ENCODE measurements at places on chromosomes 4 and X.

DNA sequence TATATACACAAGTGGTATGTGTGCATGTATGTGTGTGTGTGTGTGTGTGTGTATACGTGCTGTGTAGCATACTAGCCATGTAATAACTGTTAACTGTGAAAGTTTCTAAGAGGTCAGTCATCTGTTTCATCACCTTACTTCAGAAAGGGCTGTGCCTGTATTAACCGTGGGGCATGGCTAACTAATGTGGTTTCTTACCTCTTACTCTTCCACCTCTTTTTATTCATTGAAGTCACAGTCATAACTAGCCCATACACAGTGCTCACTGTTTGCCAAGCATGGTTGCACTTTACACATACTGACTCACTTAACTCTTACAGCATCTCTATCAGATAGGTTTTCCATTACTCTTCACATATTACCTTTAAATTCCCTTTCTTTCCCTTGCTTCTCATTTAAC, 23.7 kb upstream of the LRAT start:
- DNase-seq, result no peak

- DNase-seq, result no peak
Observed at GRCh38 chrX:70088751-70089150, 26.5 kb downstream of the OTUD6A start.

DNA sequence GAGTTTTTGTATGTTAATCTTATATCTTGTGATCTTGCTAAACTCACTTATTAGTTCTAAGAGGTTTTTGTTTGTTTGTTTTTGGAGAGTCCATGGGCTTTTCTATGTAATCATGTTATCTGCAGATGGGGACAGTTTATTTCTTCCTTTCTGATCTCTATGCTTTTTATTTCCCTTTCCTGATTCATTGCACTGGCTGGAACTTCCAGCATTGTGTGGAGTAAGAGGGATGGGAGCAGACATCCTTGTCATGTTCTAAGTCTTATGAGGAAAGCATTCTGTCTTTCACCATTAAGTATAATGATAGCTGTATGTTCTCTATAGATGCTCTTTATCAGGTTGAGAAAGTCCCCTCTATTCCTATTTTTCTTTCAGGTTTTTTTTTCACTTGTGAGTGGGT, 90.6 kb upstream of the TBC1D9 start:
- no peak for DNase-seq

DNA sequence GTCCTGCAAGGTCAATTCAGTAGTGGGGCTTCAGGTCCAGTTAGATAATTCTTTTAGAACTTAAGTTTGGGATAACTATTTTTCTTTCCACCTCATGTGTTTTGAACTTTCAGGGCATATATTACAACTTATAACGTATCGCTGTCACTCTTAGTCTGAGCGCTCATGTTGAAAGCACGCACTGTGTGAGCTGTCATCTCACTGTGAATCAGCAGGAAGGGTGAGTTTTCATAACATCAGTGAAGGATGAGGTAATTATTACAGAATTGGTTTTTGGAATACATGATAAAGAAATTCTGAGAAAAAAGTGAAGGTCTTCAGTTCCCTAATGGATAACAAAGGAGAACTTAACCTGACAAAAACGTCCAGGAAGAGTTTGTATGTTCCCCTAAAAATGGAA, 45.1 kb upstream of the SLC4A4 start:
- DNase-seq, result no peak

- no peak for DNase-seq
Observed at GRCh38 chr4:66564901-66565651, 894.8 kb upstream of the EPHA5 start.

GRCh38 chrX:74434336-74434735, 13.0 kb downstream of the SLC16A2 start:
- DNase-seq, result no peak

DNA sequence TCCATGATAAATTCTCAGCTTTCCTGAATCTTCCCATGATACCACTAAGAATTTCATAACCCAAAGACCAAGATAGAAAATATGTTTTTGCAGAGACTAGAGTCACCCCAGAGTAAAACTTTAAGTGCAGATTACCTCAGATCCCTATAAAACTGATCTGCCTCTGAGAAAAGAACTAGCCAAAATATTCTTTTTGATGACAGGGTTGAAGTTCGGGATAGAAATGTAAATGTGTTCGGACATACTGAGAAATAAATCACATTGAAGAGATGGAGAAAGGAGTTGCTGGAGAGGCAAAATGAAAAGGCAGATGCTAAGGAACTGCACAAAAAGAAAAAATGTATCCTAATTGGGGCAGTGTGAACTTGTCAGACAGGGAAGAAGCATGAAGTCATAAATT, 501.8 kb downstream of the ANKRD50 start:
- no peak for DNase-seq

- DNase-seq, result no peak
Observed at GRCh38 chr4:89316211-89316610, 8.6 kb upstream of the GPRIN3 start.

DNA sequence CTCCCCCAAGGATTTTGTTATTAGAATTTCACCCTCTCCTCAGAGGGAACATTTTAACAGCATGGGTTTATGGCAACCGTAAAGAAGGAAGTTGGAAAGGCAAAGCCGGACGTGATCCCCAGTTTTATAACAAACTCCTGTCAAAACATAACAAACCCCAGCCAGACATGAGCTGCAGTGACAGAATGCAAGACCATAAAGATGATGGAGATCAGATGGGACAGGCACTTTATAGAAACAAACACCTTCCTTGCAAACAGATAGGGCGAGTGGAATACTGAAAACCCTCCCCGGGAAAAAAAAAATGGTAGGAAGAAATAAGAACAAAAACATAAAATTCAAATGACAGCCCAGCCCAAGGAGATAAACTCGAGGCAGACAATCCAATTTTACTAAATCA, 281.4 kb downstream of the LDB2 start:
- DNase-seq, result no peak

GRCh38 chr4:15855804-15856475, 77.8 kb downstream of the CD38 start:
- no peak for DNase-seq

DNA sequence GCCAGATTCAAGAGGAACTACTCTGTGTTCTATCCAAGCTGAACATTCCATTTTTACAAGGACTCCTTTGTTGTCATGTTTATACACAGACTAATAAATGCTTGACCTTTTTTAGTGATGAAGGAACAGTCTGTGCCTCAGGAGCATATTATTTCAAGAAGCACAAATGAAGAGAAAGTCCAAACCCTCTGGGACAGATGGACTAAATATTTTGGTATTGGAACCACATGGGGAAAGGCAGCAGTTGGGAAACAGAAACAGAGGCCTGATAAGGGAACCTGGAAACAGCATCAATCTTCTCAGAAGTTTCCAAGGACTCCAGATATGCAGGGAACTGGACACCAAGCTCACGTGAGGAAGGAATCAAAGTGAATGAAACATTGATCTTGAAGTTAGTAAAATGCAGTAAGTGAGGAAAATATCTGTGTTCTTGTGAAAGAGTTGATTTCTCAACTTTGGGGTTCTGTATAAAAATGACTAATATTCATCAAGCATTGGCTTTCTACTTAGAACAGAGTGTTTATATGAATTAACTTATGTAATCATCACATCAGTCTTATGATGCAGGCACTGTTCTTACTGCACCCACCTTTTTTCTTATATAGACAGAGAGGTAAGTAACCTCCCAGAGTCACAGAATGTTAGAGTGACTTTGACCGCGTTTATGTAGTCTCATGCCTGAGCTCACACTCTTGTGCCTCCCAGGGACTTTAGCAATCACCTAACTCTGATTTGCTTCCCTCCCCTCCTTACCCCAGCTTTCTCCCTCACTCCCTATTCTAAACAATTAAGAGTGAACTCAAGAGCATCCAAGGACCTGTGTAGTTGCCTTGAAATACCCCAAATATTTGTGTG, 148.9 kb upstream of the JADE1 start:
- DNase-seq, result no peak

GRCh38 chr4:184940500-184940899, 77.8 kb upstream of the HELT start:
- no peak for DNase-seq

DNA sequence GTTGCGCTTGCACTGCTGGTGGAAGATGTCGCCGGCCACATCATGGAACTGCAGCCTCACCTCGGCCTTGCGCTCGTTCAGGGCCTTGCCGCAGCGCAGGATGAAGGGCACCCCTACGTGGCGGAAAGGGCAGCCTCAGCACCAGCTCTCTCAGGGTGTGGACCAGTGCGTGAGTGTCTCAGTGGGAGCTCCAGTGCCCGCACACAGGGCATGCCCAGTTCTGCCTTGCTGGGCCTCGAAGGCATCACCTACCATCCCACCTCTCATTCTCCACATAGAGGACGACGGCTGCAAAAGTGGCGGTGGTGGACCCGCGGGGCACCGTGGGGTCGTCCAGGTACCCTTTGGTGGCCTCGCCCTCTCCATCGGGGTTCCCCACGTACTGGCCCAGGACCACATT, 14.0 kb downstream of the G6PD start:
- no peak for DNase-seq

- DNase-seq, result no peak
Observed at GRCh38 chrX:119455264-119455663, 13.0 kb upstream of the SLC25A5 start.

DNA sequence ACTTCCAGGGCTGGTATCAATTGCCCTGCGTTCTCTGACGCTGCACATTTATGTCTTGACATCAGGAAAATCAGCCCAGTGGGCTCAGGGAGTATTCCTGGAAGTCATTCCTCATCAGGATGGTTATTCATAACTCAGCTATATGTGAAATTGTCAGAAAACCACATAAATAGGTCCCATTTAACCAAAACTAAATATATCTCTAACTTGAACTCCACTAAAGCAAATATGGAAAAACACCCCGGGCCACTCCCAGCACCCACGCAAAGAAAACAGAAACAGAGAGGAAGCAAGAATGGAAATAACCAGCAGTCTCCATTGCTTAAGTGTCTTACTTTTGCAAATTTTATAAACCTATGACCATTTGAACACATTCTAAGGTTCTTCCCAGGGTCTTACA, 112.0 kb downstream of the IRF2 start:
- DNase-seq, result no peak

- DNase-seq, result no peak
Observed at GRCh38 chr4:8159537-8160232, 1.1 kb upstream of the ABLIM2 start.

- no peak for DNase-seq
Observed at GRCh38 chrX:6898371-6898770, 249.1 kb upstream of the STS start.

- no peak for DNase-seq
Observed at GRCh38 chrX:43693602-43694406, 37.7 kb downstream of the MAOA start.

- no peak for DNase-seq
Observed at GRCh38 chr4:62344474-62344873, 1144.3 kb downstream of the ADGRL3 start.

GRCh38 chr4:122823476-122823875, 3.2 kb upstream of the FGF2 start:
- no peak for DNase-seq

DNA sequence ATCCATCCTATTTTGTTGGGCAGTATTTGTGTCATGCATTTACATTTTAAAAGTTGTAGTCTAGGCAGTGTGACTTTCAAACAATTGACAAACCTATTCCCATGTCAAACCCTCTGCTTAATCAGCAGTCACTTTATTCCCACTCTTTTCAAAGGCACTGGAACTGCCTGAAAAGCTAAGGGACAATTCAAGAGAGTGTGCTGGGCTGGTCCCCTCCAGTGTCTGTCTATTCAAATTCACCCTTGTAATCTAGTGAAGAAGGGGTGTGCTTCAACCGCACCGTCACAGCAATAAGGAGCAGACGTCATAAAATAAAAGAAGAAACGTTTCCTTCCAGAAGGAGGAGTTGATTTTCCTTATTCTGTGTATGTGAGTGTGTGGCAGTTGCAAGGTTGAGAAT, 197.0 kb upstream of the MAD2L1 start:
- no peak for DNase-seq
